Esophagus mucosa (tissue), 1 donor: ENCODE measurements at places on chromosomes 5 and 9. TPM values are rescaled to one million over a fixed set of nuclear protein-coding genes. Genes with fewer than 3 reads are reported as not detected.

Gene MTAP
- 50.5 TPM for total RNA-seq

Gene RBM27
- 7.5 TPM for total RNA-seq

Gene ZFP2
- total RNA-seq: 0.08 TPM

Gene PDLIM4
- total RNA-seq: 26.9 TPM

- ATAC-seq: no peak
These were observed 40.3 kb downstream of the HEXB start for GRCh38 chr5:74725331-74725730.

GRCh38 chr5:140973550-140973949 lies 7.3 kb downstream of the PCDHAC2 start:
- no peak for ATAC-seq

DNA sequence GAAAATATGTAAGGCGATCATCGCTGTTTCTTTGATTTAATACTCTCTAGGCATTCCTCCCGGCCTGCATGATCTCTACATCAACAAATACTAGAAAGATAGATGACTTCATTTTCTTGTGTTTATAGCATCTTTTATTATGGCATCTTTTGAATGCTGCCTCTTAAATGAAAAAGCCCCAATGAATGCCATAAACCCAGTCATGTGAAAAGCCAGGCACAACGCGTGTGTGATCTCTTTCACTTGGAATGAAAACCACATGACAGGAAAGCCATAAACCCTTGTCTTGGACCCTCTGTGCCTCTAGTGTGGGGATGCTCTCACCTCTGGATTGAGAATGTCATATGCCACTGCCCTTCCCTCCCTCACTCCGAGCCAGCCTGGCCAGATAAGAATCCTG lies 476.2 kb downstream of the SEMA5A start:
- no peak for ATAC-seq

GRCh38 chr5:89105836-89106235 lies 222.9 kb upstream of the MEF2C start:
- ATAC-seq: no peak

DNA sequence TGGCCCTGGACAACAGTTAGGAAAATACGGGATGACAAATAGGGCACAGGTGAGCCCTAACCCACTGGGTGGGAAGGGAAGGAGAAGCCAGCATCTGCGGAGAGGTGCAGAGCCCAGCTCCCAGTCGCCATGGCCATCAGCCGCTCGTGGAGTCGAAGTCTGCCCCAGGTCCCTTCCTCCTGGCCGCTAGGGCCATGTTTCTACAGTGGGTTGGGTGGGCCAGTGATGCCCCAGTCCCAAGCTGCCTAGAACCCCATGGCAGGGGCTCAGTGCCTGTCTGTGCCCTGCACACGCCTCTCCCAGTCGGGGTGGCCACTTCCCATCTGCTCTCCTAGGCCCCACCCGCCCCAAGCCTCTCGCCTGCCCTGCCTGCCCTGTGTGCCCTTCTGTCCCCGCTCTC lies 34.8 kb downstream of the OLFM1 start:
- ATAC-seq: no peak

GRCh38 chr5:132100672-132101261 lies 27.2 kb downstream of the CSF2 start:
- no peak for ATAC-seq

- no peak for ATAC-seq
These were observed 38.0 kb upstream of the CCDC152 start for GRCh38 chr5:42718591-42718990.

- ATAC-seq: no peak
These were observed 109.7 kb downstream of the F2RL2 start for GRCh38 chr5:76513476-76513875.

DNA sequence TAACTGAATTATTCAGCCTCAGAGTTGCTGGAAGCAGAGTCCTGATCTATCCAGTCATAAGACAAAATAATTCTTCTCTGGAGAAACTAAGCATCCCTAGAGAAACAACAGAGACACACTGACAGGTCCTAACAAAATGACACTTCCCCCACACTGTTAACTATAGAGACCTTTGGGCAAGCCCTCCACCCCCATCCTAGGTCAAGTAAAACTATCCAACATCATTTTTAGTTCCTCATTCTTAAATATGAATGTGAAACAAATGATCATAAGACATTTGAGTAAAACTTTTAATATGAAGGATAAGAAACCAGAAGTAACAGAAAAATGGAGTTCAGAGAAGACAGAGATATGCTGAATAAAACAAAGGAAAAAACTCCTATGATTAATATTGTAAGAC lies 30.9 kb downstream of the CNTLN start:
- no peak for ATAC-seq

DNA sequence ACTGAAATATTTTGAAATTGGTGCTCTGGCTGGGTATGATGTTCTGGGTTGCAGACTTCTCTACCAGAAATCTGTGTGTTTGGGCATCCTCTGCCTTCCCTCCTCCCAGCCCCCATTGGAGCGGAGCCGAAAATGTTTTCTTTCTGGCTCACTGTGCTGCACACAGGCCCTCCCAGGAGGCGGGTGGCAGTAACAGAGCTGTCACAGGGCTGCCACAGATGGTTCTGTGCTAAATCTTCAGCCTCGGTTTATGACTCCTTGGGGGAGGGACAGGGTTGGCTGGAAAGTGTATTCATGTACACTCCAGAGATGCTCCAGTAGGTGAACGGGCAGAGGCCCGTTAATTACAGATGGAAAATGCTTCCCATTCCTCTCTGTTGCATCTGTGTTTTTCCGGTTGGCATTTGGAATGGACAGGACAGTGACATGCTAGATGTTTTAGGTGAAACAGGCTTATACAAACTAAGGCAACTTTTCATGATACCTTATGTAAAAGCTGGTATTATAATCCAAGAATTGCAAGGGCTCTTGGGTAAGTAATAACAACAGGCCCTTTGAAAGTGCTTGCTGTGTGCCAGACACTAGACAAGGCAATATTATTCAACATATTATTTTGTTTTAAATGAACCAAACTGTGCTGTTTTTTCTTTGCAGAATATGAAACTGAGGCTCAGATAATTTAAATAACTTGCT lies 180.2 kb downstream of the ADCY2 start:
- no peak for ATAC-seq
